ENCODE measurements at places on chromosomes 5 and 9. TPM values are rescaled to one million over a fixed set of nuclear protein-coding genes. Genes with fewer than 3 reads are reported as not detected.

GRCh38 chr5:178866946-178867345 is 7.2 kb downstream of the ZNF354B start:
- H3K27ac ChIP-seq, result no peak overlapping the region
- DNase-seq, result no peak
- H3K4me3 ChIP-seq, result no peak overlapping the region
- H3K27me3 ChIP-seq, result no peaks in the 10 kb centered on the region
- H3K4me1 ChIP-seq, result peaks cover 4% of the 10 kb centered on the region

- no peak overlapping the region for H3K27ac ChIP-seq
- H3K36me3 ChIP-seq, result no peaks in the 10 kb centered on the region
- H3K27me3 ChIP-seq, result peaks cover 8% of the 10 kb centered on the region
- no peak for DNase-seq
- no peak overlapping the region for H3K4me3 ChIP-seq
- no peaks in the 10 kb centered on the region for H3K4me1 ChIP-seq
Observed at GRCh38 chr9:131116281-131117120, 8.9 kb upstream of the NUP214 start.

DNA sequence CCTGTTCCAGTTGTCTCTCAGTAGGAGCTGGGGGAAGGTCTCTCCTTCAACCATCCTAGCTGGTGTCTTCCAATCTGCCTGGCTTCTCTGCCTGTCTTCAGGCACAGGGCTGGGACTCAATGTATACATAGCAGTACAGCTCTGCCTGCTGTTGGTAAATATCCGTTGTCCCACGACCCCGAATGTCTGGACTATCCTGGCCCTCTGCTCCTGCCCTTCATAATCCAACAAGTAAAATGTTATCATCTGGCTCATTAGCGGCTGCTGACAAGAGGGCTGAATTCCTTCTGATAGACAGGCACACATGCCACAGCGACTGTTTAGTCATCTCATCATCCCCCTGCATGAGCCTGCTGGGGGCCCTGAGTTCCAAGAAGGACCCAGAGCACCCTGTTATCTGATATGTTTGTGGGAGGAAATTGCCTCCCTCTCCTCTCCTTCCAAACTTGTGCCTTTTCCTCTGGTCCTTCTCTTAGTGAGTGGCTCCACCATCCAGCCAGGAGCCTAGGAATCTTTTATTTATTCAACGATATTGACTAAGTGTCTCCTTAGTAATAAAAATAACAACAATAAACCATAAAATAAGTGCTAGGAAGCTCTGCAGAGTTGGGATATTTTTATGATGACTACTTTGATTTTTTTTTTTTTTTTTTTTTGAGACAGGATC is 29.5 kb upstream of the TGFBR1 start:
- peaks cover 47% of the 10 kb centered on the region for H3K4me1 ChIP-seq
- no peak for DNase-seq
- H3K27me3 ChIP-seq, result no peaks in the 10 kb centered on the region
- H3K27ac ChIP-seq, result peak overlapping the region; percentile 40
- H3K4me3 ChIP-seq, result no peak overlapping the region

DNA sequence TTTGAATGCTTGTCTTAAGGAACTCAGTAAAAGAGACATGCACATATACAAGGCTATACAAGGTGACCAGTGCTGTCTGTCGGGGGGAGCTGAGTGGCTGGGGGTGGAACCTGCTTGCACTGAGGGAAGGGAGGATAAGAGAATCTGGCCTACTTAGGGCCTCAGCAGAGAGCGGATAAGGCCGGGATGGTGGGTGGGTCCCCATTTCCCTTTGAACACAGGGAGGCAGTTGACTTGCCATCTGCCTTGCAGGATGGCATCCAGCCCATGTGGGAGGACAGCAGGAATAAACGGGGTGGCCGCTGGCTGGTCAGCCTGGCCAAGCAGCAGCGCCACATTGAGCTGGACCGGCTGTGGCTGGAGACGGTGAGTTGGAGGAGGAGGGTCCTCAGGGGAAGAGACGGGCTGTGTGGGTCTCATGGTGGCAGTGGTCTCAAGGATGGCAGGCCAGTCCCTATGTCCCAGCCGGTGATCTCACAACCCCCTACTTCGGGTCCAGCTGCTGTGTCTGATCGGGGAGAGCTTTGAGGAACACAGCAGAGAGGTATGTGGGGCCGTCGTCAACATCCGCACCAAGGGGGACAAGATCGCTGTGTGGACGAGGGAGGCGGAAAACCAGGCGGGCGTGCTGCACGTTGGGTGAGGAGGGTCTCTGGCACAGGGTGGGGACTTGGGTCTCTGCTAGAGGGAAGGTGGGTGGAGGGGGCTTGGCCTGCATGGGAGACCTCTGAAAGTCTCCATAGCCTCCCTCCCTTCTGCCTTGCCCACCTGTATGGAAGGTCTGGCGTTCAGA is 2.2 kb upstream of the TSPAN17 start:
- DNase-seq, result no peak
- peaks cover 21% of the 10 kb centered on the region for H3K4me1 ChIP-seq
- H3K27me3 ChIP-seq, result no peaks in the 10 kb centered on the region
- no peaks in the 10 kb centered on the region for H3K36me3 ChIP-seq
- H3K4me3 ChIP-seq, result no peak overlapping the region

DNA sequence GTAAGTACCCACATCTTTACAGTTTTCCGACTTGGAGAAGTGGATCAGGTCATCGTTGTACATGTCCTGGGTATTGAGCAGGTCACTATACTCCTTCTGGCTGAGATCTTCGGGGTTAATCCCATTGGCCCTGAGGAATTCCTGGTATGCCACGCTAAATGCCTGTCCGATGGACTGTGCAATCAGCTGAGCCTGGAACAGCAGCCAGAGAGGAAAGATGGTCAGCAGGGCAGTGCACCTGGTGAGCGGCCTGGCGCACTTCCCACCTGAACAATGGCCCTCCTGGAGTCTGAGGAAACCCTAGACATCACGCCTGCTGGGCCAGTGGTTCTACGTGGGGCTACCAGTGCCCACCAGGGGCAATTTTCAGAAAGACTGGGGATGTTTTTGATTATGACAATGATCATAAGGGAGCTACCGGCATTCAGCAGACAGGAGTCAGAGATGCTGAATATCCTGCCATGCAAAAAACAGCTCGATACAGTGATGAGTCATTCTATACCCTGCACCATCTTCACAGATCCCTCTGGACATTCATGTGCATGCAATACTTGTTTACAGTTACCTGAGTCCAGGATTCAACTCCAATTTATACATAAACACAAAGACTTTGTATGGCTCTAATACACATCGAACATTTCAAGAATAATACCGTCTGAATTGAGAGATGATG is 127.2 kb downstream of the ENTREP1 start:
- DNase-seq, result no peak
- no peaks in the 10 kb centered on the region for H3K36me3 ChIP-seq
- H3K4me3 ChIP-seq, result no peak overlapping the region
- H3K27ac ChIP-seq, result no peak overlapping the region
- no peaks in the 10 kb centered on the region for H3K4me1 ChIP-seq
- no peaks in the 10 kb centered on the region for H3K27me3 ChIP-seq

GRCh38 chr5:33363537-33363936 is 77.2 kb upstream of the TARS1 start:
- H3K4me1 ChIP-seq, result peaks cover 6% of the 10 kb centered on the region
- H3K27me3 ChIP-seq, result no peaks in the 10 kb centered on the region
- H3K27ac ChIP-seq, result no peak overlapping the region
- DNase-seq, result no peak

DNA sequence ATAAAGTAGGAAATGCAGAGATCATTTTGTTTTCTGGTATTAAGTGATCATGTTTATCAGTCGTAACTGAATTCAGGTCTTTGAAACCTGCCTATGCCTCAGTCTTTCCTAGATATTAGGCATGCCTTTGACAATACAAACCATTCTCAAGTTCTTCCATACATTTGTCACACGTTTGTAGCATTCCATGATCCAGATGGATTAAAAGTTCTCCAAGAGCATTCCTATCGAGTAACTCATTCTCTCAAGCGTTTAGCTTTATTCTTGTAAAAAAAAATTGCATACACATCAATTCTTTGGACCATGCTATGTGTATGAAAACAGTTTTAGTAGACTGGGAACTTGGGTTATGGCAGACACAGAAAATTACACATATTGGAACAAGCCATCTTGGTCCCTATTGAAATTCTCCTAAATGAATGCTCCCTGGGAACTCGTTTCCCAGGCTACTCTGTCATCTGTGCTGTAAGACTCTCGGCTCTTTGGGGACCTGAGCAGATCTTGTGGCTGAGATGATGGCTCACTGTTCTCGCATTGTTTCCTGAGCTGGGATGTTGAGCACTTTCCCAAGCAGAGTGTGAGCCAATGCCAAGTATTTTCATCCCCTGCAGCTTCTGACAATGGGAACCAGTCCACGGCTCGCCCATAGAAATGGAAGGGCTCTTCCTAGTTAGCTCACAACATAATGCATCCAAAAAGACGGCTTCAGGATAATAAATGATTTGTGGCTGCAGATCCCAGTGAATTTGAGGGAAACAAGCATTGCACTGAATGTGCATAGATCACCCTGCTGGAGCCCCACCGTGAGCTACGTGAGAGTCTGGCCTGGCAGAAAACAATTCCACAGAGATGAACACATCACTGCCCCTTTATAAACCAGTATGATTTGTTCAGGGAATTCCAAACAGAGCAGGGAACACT is 230.2 kb downstream of the IRX1 start:
- H3K4me1 ChIP-seq, result no peaks in the 10 kb centered on the region
- H3K27ac ChIP-seq, result no peak overlapping the region
- no peak overlapping the region for H3K4me3 ChIP-seq
- no peaks in the 10 kb centered on the region for H3K36me3 ChIP-seq
- no peaks in the 10 kb centered on the region for H3K27me3 ChIP-seq

FOXD4L6 gene
- 0.28 TPM for total RNA-seq

GRHPR gene
- 63.1 TPM for total RNA-seq
